ENCODE measurements at places on chromosomes 5 and 9.
A peak's percentile ranks its signal among the peaks of the same experiment; 100 is the strongest.

DNA sequence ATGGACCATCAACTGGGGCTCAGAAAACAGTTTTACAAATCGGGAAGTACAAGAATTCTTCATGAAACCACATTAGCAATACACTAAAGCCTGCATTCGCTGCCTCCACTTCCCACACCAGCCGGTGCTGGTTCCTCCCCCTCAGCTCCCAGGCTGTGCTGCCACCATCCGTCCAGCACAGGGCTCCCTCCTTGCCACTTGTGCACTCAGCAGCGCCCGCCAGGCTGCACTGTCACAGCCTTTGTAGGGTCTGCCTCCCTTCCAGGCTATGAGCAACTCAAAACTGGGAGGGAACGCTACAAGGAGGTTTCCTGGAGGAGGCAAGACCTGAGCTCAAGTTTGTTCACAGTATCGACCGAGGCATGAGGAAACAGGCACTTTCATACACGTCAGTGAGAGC, 7.7 kb downstream of the MAPK9 start:
- DNase-seq: no peak

DNA sequence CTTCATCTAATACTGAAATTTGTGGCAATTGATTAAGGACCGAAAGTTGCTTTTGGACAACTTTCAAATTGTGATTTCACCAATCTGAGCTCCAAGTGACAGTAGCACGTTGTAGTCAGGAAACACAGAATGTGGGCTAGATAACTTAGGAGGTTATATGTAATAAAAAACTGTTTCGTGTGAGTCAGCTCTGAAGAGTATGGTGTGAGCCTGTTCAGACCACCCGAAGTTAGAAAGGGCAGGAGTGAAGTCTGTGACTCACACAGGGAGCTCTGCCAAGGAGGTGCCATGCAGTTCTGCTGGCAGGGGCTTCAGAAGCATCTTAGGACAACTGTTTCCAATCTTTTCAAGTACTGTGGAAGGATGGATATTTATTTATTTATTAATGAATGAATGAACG, 16.4 kb upstream of the ZBTB34 start:
- peak; percentile 92 for DNase-seq

DNA sequence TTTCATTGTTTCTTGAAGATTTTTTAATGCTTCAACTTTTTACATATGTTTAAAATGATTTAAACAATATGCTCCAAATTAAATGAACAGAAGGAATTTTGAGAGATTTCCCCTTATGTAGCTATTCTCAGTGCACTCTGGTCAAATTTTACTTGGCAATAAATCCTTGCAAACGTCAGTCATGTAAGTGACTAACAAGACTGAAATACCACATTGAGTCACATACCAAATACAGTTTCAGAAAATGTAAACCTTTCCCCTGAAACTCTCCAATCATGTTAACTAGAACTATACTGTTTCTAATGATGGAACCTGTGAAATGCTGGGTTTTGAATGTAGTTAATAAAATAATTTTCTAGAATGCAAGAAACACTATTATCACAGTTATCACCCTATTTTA, 29.6 kb downstream of the SAR1B start:
- peak; percentile 53 for DNase-seq

- DNase-seq: no peak
Observed at GRCh38 chr5:14551211-14551610, 30.4 kb upstream of the OTULINL start.

- DNase-seq: no peak
Observed at GRCh38 chr9:130824079-130824478, 11.0 kb upstream of the ABL1 start.

GRCh38 chr5:173670791-173671120, 54.3 kb upstream of the BOD1 start:
- peak; percentile 29 for DNase-seq

GRCh38 chr9:129597355-129598088, 23.4 kb downstream of the C9orf50 start:
- peak; percentile 80 for DNase-seq

DNA sequence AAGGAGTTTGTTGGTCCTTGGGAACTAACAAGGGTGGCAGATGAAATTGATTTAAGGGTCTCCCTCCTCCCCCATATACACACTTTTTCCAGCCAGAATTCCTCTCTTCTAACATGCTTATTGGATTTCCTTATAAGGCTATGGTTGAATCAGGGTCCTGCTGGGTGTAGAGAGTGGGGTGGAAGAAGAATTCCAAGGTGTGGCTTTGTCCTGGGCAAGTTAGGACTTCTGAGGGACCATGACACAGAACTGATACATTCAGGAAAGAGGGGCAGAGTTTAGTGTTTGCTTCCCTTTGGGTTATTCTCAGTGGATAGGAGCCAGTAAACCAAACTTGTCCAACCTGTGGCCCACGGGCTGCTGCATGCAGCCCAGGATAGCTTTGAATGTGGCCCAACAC, 116.5 kb downstream of the SNX18 start:
- no peak for DNase-seq

GRCh38 chr5:129460672-129460935, 506 bp downstream of the ADAMTS19 start:
- DNase-seq: no peak

GRCh38 chr9:113449376-113449775, 14.2 kb upstream of the RGS3 start:
- no peak for DNase-seq

DNA sequence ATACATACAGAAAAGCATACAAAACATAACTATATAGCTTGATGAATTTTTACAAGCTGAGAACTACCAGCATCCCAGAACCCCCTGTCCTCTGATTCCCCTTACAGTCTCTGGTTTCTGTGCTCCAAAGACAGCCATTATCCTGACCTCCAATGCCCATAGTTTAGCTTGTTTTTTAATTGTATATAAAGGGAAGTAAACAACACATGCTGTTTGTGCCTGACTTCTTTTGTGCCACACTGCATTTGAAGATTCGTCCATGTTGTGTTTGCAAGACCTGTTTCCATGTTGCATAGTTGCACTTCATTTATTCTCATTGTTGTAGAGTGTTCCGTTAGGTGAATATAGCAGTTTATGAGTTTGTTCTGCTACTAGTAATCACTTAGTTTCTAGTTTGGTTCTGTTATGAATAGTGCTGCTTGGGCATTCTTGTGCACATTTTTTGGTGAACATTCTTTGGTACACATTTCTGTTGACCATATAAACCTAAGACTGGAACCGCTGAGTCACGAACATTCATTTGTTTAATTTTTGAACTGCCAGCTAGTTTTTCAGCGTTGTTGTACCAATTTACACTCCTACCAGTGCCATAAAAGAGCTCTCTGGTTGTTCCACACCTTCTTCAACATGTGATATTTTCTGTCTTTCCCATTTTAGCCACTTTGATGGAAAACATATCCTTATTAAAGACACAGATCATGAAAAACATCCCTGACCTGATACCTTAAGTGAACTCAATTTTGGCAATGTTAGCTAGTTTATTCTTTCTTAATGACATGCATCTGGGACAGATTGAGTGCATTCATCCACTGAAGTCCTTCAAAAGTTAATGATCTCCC, 78.1 kb upstream of the ANXA1 start:
- DNase-seq: peak; percentile 67

DNA sequence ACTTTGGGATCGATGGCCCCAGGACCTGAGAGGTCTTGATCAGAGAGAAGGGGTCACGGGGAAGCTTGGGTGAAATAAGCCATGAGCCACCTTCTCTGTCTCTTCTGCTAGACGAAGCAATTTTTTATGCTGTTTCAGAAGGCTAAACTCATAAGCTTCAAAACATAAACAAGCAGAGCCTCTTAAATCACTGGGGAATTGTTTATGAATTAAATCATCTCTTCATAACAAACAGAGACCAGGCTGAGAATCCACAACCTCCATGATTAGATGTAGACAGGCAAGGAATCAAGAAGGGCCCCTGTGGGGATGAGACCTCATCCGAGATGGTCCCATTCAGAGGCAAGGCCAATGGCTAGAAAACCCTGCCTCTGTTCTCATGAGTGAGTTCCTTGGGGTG, 21.7 kb upstream of the TCOF1 start:
- DNase-seq: no peak

GRCh38 chr5:35087991-35088390, 40.2 kb upstream of the AGXT2 start:
- peak; percentile 83 for DNase-seq

DNA sequence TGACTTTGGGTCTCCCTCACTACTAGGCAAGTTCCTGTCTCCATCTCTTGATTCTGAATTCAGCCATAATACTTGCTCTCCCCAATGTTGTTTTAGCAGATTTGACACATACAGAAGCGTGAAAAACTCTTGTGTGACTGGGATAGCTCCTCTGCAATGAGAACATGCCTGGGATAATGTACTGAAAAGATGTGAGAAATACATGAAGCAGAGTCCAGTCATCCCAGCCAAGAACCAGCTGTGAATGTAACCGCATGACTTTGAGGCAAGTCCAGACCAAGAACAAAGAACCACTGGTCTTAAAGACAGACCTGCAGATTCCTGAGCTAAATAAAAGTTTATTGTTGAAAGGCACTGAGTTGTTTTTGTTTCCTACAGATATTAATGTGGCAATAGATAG, 135.0 kb downstream of the NMUR2 start:
- no peak for DNase-seq

- no peak for DNase-seq
Observed at GRCh38 chr5:44511596-44511995, 122.4 kb upstream of the FGF10 start.

DNA sequence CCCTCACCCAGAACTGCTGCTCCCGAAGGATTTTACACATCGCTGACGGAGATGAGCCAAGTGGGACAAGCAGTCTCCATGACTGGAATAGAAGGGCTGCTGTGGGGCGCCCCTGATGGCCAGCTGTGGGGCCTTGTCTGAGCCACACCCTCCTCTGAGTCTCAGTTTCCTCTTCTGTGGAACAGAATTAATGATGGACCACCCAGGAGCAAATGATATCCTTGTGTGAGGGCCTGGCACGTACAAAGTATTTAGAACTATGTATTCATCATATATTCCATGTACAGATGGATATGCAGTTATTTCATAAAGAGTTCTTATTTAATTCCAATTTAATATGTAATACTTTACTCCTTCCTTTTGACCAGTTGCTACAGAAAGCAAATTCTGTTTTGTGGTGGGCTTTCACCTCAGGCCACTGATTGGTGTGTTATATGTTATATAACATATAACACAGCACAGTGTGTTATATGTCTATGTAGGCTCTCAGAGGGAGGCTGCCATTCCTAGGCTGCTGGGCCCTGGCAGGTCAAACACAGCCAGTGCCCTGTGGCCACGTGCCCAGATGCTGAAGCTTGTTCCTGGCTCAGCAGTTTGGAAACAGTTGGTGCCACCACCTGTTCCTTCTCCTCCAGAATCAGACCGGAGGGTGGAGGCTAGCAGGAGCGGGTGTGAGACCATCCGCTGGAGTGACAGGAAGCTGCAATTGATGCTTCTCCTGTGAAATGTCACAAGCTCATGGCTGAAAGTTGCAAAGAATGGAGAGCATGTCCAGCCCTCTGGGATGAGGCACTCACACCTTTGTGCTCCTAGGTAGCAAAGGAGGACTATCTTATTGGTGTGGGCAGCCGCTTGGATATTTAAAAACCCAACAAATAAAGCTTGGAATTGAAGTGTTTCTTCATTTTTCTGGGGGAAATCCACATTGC, 4.4 kb upstream of the FGD3 start:
- DNase-seq: no peak

DNA sequence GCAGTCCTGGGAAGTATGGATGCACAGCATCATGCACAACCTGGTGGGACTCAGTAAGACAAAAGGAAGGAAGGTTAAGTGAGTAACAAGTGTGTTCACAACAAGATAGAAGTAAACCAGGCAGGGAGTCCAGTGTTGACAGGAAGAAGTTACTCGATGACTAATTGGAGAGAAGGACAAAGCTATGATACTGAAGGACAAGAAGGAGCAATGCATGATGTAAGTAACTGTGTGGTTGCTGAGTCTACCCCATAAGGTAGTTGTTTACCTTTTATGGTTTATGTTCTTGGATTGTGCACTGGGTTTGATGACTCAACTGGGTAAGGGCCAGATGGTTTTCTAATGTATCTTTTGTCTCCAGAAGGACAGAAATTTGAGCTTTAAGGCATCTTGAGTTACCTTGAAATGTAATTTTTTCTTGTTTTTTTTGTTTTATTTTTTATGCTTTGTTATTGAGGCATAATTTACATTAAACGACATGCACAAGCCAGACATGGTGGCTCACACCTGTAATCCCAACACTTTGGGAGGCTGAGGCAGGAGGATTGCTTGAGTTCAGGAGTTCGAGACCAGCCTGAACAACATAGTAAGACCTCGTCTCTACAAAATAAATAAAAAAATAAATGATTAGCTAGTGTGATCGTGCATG, 89.2 kb upstream of the CAST start:
- peak; percentile 92 for DNase-seq

DNA sequence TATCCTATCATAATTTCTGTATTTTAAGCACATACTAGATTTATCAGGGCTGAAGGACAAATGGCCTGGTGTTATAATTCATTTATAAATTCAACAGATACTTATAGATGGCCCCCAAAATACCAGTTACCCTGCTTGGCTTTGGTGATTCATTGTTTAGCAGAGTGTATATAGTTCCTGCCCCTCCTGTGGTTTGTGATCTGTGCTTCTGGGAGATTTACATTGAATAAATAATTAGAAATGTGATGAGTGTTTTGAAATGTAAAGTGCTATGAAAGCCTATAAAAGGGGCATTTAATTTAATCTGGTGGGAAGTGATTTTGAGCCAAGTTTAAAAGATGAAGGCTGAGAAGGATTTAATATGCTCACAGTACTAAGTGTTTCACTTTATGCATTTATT, 36.7 kb upstream of the ZCCHC7 start:
- DNase-seq: peak; percentile 2

GRCh38 chr5:65102976-65103711, 334.4 kb downstream of the CWC27 start:
- DNase-seq: peak; percentile 66

DNA sequence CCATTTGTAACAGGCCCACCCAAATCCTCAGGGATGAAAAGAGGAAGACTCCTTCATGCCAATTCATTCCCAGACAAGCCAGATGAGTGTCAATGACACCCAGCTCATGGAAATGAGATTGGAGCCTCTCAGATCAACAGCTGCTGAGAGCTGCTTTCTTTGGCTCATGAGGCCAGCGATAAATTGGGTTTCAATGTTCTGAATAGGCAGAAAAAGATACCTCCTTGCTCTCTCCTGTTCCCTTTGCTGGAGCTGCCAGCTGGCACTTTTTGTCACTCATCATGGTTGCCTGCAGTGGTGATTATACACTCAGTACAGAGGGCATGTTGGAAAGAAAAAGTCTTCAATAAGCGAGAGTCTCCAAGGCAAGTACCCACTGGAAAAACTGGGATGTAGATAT, 47.1 kb downstream of the SH3RF2 start:
- DNase-seq: no peak

DNA sequence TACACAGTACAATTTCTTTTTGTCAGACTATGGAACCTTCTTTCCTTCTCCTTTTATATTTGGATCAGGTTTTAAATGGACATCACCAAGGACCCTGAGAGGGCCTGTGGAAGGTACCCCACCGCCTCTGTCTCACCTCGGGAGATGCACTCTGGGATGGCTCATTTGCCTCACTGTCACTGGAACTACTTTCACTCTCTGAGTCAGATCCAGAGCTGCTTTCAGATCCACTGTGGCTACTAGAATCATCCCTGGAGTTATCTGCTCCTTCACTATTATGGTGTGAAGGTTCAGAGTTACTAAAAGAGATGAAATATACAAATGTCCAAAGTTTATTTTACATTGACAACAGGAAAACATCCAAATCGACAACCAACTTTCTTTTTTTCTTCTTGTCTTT, 24.6 kb downstream of the LEAP2 start:
- no peak for DNase-seq

All from GM23248 (cell line).